Cortex of kidney (tissue), 1 donor: ENCODE measurements at places on chromosomes 3 and 15.

GRCh38 chr15:37204692-37205091, 104.3 kb upstream of the MEIS2 start:
- no peak for DNase-seq

GRCh38 chr3:119400466-119400865, 62.9 kb downstream of the TMEM39A start:
- DNase-seq: no peak

DNA sequence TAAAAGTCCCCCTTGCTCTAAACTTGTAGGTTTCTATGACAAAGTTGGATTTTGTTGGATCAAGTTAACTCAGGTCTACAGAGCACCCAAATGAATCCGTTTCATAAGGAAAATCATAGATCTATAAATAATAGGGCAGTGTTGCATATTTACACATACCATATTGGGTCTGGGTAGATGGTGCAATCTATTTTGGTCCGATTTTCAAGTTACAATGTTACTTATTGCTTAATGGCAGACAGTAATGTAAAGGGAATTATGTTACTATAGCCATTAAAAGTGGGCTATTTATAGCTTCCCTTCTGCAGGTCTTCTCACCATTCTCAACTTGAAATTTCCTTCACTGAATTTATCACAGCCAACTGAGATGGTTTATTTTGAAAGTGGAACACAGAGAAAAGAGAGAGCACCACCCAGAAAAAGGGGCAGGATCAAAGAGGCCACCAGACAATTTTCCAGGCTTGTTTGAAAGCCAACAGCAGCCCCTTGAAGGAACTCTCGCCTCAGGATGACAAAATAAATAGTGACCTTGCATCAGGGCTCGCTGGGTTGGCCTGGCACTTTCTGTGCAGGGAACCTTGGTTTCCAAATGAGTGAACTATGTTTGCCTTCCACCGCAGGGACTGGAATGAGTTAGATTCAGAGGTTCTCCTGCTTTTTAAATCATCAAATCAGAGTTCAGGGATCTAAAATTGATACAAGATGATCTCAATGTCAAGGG, 260.2 kb upstream of the HES1 start:
- no peak for DNase-seq

DNA sequence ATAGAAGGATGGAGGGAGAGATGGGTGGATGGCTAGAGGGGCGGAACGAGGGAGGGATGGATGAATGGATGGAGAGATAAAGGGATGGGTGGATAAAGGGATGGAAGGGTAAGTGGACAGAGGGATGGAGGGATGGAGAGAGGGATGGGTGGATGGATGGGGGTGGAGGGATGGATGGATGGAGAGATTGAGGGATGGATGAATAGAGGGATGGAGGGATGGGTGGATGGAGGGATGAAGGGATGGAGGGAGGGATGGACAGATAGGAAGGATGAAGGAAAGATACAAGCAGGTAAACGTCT, 313.3 kb downstream of the UACA start:
- DNase-seq: no peak

GRCh38 chr3:168157099-168157700, 61.5 kb upstream of the GOLIM4 start:
- DNase-seq: no peak

- no peak for DNase-seq
Measured at GRCh38 chr3:66227915-66228314, 7.1 kb downstream of the SLC25A26 start.

DNA sequence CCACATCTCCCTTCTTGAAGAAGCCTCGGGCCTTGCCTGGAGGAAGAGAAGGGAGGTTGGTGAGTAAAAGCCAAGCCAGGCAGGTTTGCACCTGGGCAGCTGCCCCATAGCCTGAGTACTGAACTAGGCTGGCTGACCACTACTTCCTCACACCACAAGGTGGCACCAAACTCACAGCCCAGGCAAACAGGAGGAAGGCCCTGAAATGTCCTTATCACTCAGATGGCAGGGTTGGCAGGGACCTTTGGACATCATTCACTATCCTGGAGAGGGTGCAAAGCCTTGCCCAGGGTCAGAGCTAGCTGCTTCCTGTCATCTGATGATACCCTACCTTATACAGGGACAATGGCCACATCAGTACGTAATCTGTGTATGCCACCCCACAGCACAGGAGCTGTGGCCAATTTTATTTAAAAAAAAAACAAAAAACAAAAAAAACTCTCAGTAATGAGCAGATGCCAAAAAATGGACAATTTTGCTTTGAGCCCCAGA, 2.2 kb upstream of the GRAMD2A start:
- no peak for DNase-seq
